ENCODE measurements at places on chromosomes 4 and X. TPM values are rescaled to one million over a fixed set of nuclear protein-coding genes. Genes with fewer than 3 reads are reported as not detected.
A peak's percentile ranks its signal among the peaks of the same experiment; 100 is the strongest.

The PPP4R3C gene
- not detected for total RNA-seq

DNA sequence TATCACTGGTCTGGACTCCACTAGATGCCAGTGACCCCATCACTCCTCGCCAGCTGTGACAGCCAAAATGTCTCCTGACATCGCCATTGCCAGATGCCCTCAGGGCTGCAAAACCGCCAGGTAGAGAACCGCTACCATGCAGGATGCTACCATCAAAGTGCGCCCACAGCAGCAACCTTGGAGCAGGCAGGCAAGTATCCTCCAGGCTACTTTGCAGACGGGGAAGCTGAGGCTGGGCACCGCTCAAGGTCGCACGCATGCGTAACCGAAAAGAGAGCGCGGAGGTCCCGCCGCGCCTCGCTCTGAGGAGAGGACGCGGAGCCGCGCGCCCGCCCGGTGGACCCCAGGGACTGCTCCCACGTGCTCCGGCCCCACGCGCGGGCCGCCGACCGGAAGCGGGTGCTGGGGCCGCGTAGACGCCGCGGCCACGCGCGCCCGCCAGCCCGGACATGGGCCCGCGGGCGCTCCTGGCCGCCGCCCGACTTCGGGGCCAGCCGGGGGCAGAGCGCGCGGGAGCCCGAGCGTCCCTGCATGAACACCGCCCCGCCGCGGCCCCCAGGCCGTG is at the start of gene STS:
TSS of gene STS (plus strand) at position 300 of the 565 bp plus-strand sequence. CDS start 105,488 bp downstream, outside the sequence.
- DNase-seq, result peak; percentile 35

GRCh38 chr4:109945056-109945455 is 32.4 kb downstream of the EGF start:
- DNase-seq, result no peak

The PGK1 gene
- 222 TPM for total RNA-seq

The UVSSA gene
- 32.2 TPM for total RNA-seq

DNA sequence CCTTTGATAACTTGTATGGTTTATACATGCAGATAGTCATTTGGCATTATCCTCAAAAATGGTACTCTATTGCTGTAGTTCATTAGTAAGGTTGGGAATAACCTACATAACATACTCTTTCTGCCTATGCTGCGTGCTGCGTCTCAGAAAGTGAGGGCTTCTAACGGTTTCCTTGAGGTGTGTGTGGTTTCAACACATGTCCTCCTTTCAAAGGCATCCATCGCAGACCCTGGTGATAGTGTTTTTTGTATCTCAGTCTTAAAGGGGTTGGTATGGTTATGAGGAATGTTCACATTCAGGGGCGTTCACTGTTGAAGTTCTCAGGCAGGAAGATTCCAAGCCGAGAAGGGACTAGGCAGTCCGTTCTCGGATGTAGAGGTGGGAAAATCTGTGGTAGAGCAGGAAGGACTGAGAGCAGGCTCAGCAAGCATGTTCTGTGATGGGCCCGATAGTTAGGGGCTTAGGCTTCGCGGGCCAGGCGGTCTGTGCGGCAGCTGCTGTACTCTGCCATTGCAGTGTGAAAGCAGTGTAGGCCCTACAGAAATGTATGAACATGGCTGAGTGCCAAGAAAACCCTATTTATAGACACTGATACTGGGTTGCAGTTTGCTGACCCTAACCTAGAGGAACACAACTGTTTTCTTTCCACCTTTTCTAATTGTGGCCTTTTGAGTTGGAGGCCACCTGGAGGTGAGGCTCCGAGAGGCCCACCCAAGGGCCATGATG is 123.2 kb downstream of the GPR143 start:
- no peak for DNase-seq

DNA sequence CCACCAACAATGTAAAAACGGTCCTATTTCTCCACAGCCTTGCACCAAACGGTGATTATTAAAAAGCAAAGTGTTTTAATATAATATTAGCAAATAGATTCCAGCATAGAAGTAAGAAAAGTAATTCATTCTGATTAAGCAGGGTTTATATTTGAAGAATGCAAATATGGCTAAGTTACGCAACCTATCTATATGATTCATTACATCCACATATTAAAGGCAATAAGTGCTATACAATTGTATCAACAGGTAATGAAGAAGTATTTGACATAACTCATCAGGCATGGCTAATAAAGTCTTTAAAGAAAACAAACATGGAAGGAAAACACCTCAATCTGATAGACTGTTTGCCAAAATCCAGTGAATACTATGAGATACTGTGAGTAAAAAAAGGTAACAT is 29.0 kb downstream of the KCNE5 start:
- no peak for DNase-seq

The GAGE12F gene
- total RNA-seq, result not detected
